B cell (primary cell): ENCODE measurements at places on chromosomes 4 and X.

DNA sequence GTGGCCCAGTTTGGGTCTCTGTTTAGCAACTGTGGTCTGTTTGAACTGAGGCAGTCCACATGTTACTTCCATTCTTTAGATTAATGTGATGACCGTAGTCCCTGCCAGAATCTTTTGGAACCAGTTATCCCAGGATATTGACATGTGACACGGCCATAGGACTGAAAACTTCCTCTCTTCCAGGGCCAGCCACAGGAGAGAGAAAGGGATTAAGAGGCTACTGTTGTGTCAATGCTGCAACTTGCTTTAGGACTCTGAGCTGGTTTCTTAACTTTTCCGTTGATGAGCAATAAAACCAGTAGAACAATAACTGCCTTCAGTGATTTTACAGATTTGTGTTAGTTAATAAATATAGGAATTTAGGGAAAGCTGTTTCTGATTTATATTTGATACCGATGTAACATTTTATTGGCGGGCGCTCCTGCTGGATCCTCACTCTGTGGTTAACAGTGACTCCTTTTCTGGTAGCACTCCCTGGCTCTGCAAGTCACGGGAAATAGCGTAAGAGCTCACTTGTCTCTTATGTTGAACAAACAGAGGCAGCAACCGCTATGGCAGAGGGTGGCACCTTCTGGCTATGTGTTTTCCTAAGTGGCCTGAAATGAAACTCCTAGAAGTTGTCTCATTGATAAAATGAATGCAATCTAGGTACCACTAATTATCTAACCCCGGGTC, 2.5 kb downstream of the TENM3 start:
- no peak for DNase-seq

- DNase-seq = peak; percentile 2
These were observed 1.5 kb downstream of the GRID2 start for GRCh38 chr4:92305148-92305877.

DNA sequence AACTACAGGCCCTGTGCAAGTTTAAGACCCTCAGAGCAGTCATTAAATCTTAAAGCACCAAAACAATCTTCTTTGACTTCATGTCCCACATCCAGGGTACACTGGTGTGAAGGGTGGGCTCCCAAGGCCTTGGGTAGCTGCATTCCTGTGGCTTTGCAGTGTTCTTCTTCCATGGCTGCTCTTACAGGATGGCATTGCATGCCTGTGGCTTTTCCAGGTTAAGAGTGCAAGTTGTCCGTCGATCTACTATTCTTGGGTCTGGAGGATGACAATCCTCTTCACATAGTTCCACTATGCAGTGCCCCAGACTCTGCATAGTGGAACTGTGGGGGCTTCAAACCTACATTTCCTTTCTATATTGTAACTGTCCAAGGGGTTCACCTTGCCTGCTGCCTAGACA, 494.5 kb downstream of the CFAP47 start:
- no peak for DNase-seq

DNA sequence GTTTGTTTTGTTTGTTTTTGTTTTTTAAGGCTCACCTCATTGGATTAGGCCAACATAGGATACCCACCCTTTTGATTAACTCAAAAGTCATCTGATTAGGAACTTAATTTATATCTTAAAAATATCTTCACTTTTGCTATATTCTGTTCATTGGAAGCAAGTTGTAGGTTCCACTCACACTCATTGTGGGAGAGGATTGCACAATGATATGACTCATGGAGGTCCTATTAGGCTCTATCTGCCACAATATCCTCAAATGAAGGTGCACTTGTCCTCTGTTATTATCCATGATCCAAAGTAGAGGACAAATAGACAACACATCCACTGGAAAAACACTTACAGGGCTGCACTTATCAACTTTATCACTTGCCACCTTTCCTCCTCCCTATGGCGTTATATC, 60.5 kb upstream of the ADAMTS3 start:
- DNase-seq = no peak

- DNase-seq = no peak
These were observed 119.0 kb upstream of the MYOZ2 start for GRCh38 chr4:119016636-119017035.

DNA sequence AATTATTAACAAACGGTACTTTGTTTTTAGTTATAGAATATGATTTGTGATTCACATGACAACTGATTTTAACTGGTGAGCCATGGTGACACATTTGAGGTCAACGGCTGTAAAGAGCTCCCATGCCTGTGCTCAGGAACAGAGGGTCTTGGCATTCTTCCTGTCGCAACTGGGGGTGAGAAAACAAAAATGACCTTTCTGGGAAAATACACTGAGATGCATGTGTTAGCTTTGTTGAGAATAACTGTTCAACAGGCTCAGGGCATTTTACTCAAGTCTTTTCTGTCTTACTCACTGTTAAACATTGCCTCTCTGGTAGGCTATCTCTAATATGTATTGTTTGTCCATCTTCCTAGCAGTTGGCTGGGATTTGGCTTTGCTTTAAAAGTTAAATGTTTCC, 57.1 kb upstream of the HPGD start:
- no peak for DNase-seq

GRCh38 chr4:99856166-99856565, 38.1 kb downstream of the LAMTOR3 start:
- no peak for DNase-seq

GRCh38 chr4:91485415-91485814, 818.4 kb upstream of the GRID2 start:
- DNase-seq = no peak

GRCh38 chr4:105437637-105438036, 36.2 kb downstream of the PPA2 start:
- no peak for DNase-seq

GRCh38 chrX:135436966-135437866, 15.5 kb downstream of the SMIM10L2A start:
- DNase-seq = no peak

DNA sequence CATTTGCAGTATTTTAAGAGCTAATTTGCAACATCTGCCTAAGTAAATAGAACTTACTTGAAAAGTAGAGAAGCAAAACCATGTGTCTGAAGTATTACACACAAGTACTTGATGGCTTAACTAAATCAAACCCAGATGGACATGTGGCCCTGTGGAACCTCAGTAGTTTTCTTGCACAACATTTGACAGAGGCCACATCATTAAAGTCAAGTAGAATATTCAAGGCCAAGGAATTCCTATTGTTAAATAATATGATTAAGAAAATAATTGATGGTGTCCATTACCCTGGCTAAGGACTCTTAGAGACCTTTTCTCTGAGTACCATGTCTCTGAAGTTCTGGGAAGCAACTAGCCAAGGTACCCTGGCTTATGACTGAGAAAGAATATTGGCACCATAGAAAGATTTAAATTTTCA, 135.4 kb upstream of the OTUD4 start:
- DNase-seq = no peak

- DNase-seq = no peak
These were observed 81.1 kb downstream of the PPP2R2C start for GRCh38 chr4:6391186-6391851.

DNA sequence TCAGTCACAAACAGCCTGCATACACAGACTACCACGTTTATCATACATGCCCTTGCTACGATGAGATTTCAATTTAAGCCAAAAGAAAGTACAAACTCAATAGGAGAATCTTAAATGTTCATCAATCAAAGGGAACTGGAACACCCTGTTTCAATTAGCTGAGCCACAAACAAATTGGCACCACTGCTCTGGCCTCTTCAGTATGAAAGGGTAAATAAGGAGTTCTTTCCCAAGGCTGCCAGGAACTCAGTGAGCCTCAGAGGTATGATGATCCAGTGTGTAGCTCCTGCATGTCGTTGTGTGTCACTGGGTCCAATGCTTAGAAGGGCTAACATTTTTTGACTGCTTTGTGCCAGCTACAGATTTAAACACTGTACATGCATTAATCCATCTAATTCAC, 5.4 kb downstream of the RNF150 start:
- no peak for DNase-seq

DNA sequence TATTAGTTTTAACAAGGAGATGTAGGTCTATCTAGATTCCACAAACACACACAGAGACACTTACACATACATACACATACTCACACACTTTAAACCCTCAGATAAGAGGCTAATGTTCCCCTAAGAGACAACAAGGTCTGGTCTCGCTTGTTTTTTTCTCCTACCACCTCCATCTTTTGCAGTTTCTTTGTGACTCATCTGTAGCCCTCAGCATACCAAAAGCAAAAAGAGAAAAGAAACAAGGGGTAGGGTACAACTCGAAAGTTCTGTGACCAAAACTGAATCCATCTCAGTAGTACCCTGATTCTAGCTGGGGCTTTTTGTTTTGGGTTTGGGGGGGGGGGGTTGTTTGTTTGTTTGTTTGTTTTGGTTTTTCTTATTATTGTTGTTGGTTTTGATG, 12.2 kb upstream of the EXOSC9 start:
- DNase-seq = no peak

GRCh38 chr4:26510334-26510964, 20.2 kb upstream of the CCKAR start:
- no peak for DNase-seq

- no peak for DNase-seq
These were observed 83.2 kb downstream of the SHROOM3 start for GRCh38 chr4:76518241-76518640.

DNA sequence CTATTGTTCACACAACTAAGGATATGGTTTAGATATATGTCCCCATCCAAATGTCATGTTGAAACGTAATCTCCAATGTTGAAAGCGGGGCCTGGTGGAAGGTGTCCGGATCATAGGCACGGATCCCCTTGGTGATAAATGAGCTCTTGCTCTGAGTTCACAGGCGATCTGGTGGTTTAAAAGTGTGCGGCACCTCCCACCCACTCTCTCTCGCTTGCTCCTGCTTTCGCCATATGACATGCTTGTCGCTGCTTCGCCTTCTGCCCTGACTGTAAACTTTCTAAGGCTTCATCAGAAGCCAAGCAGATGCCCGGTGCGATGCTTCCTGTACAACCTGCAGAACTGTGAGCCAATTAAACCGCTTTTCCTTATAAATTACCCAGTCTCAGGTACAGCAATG, 128.5 kb downstream of the NFKB1 start:
- DNase-seq = no peak

DNA sequence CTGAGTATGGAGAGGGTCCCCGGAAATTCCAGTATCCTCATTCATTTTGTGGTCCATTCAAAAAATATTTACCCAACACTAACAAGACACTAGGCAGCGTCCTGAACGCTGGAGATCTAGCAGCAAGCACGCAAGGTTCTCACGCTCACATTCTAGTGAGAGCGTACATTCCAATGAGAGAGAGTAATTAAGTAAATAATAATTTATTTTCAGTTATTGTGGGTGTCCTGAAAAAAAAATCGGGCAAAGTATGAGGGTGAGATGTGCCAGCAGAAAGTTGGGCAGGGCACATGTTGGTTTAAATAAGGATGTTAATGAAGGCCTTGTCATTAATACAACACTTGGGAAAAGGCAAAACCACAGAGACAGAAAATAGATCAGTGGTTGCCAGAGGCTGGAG, 4.0 kb upstream of the TMEM156 start:
- DNase-seq = no peak

GRCh38 chr4:183333983-183334382, 11.8 kb upstream of the CLDN24 start:
- DNase-seq = no peak

DNA sequence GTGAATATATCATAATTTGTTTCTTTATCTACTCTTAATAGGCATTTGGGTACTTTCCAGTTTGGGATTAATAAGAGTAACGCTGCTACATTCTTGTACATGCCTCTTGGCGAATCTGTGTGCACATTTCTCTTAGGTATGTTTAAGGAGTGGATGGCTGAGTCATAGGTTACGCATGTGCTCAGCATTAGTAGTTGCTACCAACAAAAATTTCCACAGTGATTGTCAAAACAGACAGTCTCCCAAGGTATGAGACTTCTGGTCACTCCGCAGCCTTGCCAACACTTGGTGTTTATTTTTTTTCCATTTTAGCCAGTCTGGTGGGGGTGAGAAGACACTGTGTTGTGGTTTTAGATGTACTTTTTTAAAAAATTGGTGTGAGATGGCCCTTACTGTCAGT, 44.6 kb downstream of the FGFBP1 start:
- no peak for DNase-seq

DNA sequence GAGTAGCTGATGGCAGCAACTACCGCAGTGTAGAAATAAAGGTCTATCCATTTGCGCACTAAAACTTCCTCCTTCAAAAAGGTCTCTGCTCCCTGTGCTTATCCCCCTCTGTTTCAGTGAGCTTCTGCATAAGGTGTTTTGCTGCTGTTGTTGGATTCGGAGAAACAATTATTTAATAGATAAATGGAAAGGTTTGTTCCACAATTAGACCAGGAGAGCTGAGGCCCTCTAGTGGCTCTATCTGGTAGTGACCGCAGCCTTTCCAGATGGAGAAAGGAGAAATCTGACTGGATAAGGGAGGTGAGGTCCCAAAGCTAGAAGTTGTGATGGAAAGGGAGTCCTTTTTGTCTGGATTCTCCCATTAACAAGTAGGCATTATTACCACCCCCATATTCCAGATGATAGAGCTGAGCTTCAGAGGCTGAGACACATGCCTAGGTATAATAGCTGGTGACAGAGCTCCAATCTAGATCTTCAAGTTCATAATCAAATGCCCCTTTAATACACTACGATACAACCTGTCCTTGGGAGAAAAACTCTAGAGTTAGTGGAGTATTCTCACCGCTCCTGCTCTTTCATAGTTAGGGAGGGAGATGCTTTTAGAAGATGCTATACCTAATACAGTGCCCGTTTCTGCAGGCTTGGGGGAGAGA, 5.1 kb upstream of the GABRQ start:
- peak; percentile 17 for DNase-seq

- no peak for DNase-seq
These were observed 149.3 kb upstream of the FABP2 start for GRCh38 chr4:119471259-119471658.

- no peak for DNase-seq
These were observed 281.3 kb upstream of the FTHL17 start for GRCh38 chrX:31353095-31353494.

DNA sequence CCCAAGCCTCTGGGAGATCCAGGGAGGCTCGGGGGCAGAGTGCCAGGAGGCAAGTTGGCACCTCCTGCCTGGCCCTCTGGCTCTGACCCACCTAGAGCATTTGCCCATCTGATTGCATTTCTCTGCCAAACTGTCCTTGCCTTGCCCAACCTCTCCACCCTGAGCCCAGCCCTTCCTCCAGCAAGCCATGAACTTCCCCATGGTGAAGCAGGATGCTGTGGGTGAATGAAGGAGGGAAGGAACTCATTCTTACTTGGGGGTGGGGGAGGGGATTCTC, 9.3 kb upstream of the CNGA2 start:
- no peak for DNase-seq

DNA sequence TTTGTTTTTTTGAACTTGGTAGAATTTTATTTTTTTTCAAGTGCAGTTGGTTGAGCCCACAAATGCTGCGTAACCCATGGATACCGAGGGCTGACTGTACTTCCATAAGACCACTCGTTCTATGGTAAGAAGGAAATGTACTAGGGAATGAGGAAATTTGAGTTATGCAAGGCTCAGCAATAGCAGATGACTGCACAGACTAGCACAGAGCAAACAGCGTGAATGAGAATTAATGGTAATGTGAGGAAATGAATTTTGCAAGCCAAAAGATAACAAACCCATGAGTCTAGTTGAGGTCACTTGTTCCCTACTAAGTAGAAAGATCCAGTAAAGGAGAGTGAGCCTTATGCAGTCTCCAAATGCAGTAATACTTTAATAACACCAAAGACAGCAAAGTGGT, 17.4 kb downstream of the GSPT2 start:
- no peak for DNase-seq
